ENCODE measurements at places on chromosomes 13 and 19. TPM values are rescaled to one million over a fixed set of nuclear protein-coding genes. Genes with fewer than 3 reads are reported as not detected.

Gene RASL11A
- total RNA-seq: 6.5 TPM

DNA sequence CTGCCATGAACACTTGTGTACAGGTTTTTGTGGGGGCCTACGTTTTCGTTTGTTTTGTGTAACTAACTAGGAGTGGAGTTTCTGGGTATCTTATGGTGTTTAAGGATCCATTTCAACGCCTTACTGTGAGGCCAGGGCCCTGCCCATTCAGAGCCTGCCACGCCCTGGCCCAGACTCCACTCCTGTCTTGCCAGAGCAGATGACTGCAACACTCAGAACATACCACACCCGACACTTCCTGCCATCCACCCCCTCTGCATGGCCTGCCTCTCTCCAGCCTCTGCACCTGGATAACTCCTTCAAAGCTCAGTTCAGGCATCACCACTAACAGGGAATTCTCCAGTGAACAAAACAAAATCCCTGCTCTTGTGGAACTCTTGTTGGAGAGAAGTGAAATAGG lies 43.2 kb downstream of the RGCC start:
- no peak for DNase-seq

Gene ARHGAP45
- 23.4 TPM for total RNA-seq

DNA sequence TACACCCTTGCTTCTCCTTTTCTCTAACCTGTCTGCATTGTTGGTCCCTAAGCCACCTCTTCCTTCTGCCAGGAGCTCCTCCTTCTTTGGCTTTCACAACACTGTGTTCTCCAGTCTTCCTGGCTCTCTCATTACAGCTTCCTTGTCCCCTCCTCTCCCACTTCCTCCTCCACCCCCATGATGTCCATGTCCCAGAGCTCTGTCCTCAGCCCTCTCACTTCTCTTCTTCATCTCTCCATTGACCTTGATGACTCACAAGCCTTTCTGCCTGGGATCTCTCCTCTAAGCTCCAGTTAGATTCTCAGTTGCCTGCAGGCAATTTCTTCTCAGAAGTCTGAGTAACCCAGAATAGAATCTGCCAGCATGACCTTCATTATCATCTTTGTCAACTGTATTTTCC lies 100.3 kb upstream of the WASF3 start:
- peak; percentile 37 for DNase-seq

Gene PLIN5
- total RNA-seq: 72.9 TPM

- DNase-seq: no peak
Observed at GRCh38 chr19:38912600-38913514, 871 bp upstream of the CCER2 start.

DNA sequence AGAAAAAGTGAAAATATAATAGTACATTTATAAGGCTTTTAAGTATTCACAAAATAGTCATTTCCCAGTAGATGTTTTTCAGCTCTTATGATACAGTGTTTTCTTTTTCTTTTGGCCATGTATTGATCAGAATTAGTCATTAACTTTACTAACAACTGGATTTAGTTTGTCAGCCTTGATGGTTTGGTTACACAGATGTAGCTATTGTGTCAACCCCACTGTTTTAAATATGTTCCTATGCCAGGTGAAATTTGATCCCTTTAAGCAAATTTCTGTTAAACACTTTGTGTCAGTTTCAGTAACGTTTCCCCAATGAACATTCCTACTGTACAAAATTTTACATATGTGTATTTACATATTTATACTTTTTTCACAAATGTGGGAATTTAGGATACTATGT lies 261.5 kb upstream of the STARD13 start:
- DNase-seq: no peak

Gene TNNT1
- not detected for total RNA-seq

DNA sequence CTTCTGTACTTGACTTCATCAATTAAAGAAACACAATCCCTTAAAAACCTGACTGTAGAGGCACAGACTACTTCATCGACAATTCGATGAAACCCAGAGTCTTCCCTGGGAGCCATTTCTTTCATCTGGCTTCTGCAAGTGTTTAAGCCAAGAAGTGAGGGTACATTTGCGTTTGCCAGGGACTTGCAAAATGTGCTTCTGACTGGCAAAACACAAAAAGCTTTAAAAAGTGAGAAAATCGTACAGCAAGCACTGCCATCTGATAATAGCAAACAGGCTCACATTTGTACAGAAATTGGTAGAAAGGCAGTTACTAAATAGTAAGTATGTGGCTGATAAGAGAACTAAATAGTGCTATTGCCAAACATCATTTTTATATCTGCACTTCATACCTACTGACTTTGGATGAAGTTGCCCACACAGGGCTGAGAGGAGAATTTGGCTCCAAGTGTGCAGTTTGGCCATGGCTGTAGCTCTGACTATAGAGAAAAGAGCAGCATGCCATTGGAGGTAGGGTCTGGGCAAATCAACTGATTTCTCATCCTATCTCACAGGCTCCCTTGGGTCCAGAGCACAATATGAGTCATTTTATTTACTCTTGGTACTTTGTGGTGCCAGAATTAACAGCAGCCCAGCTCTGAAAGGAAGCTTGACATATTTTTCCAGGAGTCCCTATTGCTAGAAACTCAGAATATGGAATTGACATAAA lies 358.1 kb downstream of the OXGR1 start:
- peak; percentile 35 for DNase-seq
